ENCODE measurements at places on chromosomes 1 and 21.
A peak's percentile ranks its signal among the peaks of the same experiment; 100 is the strongest.

DNA sequence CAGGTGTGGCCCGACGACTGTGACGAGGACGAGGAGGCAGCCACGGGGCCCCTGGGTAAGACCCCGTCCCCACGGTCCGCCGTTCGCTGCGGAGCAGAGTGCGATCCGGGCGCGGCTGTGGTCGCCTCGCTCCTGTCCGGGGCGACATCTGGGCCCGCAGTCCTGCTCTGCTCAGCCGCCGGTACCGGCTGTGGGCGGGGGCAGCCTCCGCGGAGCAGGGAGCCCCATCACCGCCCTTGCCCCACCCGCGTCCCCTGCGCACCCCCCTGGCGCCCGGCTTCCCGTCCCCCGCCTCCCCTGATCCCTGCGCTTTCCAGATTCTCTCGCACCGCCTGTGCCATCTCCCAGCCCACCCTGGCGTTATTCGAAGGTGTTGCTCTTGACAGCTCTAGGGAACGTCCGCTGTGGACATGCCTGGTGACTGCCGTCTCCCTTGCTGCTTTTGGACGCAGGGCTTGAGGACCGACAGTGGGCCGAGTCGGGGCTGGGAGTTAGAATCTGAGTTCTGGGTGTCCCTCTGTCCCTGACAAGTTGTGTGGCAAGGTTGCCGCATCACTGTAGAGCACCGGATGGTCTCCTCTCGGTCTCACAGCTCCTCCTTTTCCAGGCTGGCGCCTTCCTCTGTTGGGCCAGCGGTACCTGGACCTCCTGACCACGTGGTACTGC, 596 bp downstream of the TOR3A start:
- DNase-seq = peak; percentile 44

GRCh38 chr1:78322928-78323680, 167.7 kb upstream of the PTGFR start:
- no peak for DNase-seq

- DNase-seq = peak; percentile 12
Observed at GRCh38 chr1:97599447-97599846, 321.4 kb downstream of the DPYD start.

DNA sequence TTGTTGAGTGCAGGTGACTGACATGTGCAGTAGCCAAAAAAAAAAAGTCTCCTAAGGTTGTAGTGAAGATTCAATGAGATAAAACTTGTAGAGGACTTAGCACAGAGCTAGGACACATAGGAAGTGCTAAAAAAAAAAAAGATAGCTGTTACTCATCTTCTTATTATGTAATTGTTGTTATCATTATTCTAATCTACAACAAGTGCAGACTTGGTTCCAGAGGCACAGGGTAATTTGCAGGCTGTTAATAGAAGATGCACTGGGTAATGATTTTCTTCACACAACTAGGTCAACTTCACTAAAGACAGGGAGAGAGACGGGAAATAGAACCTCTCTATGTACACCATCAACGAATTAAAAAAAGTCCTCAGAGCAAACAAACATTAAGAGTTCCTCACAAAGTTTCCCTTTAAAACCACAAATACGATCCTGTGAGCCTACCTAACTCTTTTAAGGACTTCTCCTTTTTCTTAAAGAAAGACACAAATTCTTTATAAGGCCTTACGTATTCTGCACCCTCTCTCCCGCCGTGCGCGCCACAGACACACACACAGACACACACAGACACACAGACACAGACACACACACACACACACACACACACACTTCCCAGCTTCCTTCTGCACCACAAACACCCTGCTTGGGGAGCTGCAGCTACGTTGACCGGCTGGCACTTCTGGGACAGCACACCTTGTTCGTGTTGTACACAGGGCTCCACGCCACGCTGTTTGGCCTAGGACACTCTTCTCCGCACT, 49.8 kb upstream of the GADD45A start:
- DNase-seq = no peak

GRCh38 chr1:225998560-225999226, 450 bp downstream of the SDE2 start:
- no peak for DNase-seq

- no peak for DNase-seq
Observed at GRCh38 chr1:172766462-172766861, 107.6 kb downstream of the FASLG start.

GRCh38 chr1:162471290-162471853, 26.2 kb upstream of the UHMK1 start:
- no peak for DNase-seq

- no peak for DNase-seq
Observed at GRCh38 chr1:225977937-225978748, 21.0 kb downstream of the SDE2 start.
